RPMI8226 (cell line): ENCODE measurements at places on chromosomes 2 and 18.
A peak's percentile ranks its signal among the peaks of the same experiment; 100 is the strongest.

GRCh38 chr2:108579623-108580022 lies 45.4 kb downstream of the LIMS1 start:
- no peak for DNase-seq

DNA sequence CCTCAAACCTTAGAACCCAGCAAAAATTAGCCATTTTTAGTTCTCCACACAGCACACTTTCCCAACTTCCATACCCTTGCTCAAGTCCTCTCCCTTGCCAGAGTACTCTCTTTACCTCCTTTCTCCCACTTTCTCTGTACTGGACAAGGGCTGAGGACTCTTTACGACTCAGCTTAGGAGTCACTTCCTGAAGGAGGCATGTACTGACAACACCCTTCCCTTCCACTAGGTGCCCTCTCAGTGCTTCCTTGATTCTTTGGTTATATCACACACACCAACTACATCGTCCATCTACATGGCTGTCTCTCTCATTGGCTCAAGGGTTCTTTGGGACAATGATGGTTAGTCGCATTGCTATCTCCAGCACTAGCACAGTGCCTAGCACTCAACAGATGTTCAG lies 5.2 kb upstream of the C18orf63 start:
- peak; percentile 36 for DNase-seq

- DNase-seq, result no peak
Measured at GRCh38 chr2:65876114-65876513, 443.7 kb upstream of the SPRED2 start.

GRCh38 chr2:19021100-19021476 lies 337.3 kb downstream of the OSR1 start:
- no peak for DNase-seq

- DNase-seq, result no peak
Measured at GRCh38 chr2:41963661-41964525, 83.9 kb upstream of the PKDCC start.

- DNase-seq, result no peak
Measured at GRCh38 chr18:48035556-48035860, 105.0 kb upstream of the SMAD2 start.

DNA sequence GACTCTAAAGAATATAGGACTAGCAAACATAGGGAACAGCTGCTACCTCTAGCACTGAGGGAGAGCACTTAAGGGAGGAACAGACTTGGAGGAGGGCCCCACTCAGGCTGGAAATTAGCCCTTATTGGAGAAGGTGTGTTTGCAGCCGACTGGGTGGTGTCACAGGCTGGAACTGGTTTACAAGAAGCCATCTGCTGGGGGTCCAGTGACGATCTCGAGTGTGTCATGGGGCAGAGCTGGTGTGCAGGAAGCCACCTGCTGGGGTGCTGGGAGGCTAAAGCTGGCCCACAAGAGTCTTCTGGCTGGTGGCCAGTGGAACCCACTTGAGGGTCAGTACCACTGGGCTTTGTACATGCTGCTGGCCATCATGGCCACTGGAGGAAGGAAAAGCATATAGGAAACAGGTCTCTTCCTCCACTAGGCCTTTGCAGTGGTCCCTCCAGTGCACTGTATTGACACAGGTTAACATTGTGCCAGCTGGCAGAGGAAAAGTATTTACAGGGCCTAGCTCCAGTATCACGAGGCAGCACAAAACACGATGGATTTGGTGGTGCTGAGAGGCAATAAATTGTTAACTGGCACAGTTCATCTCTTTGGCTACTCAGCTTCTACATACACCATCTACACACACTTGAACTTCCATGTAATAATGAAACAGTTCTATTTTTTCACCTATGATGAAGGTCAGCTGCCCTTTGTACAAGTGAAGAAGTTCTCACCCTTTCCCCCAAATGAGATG lies 43.6 kb downstream of the MAP3K20 start:
- DNase-seq, result no peak

DNA sequence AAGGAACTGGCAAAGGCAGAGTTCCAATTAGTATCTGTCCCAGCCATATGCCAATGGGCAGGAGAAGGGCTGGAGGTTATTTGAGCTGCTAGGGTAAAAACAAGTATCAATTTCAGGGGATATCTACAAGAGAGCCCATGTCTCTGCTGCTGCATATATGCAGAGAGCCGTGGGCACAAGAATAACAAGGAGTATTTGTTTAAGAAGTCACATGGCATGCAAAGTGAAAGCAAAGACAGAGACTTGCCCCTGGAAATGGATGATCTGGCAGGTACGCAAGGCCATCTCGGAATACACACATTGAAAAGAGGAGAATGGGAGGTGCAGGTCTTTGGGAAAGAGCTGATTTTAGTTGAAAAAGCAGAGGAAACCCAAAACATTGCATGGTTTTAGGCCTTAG lies 170.6 kb downstream of the EVA1A start:
- DNase-seq, result peak; percentile 5

DNA sequence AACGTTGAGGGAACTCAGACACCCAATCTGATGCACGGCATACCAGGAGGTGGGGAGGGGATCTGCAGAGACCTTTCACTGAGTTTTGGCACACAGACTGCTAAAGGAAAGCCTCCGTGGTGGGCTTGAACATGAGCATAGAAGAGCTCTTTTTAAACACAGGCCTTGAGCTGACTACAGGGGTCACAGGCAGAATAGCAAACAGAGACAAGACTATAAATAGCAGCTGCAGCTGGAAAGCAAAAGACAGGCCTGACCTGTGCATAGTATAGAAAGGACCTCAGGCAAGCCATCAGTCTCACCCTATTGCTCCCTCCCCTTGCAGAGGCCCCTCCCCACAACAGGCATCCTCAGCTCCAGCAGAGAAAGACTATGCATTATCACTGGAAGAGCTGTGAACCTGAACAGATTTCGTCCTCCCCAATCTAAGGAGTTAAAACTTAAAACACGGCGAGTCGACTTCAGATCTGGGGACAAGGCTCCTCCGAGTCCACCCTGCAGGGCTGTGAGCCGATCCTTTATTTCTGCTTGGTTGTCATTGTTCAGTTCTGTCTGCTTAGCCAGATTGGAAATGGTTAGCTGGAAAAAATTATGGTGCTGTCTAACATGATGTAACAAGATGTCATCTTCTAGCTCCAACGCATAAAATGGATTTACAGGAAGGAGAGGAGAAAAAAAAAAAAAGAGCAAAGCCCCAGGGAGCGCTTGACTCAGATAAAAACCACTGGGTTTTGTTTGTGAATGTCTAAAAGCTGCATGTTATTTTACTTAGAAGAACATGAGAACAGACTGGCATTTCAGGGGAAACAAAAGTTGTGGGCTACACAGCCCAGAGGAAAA lies 25.2 kb upstream of the LCLAT1 start:
- DNase-seq, result peak; percentile 33

GRCh38 chr2:163133602-163134001 lies 295.0 kb upstream of the KCNH7 start:
- DNase-seq, result no peak

DNA sequence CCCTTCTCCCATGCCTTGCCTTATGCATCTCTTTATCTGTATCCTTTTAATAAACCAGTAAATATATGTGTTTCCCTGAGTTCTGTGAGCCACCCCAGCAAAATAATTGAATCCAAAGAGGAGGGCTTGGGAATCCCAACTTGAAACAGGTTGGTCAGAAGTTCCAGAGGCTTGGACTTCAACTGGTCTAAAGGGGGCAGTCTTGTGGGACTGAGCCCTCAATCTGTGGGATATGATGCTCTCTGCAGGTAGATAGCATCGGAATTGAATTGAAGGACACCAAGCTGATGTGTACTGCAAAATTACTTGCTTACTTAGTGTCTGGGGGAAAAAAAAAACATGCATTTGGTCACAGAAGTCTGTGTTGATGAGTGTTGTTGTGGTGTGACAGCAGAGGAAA lies 1033.5 kb upstream of the TMEFF2 start:
- no peak for DNase-seq

DNA sequence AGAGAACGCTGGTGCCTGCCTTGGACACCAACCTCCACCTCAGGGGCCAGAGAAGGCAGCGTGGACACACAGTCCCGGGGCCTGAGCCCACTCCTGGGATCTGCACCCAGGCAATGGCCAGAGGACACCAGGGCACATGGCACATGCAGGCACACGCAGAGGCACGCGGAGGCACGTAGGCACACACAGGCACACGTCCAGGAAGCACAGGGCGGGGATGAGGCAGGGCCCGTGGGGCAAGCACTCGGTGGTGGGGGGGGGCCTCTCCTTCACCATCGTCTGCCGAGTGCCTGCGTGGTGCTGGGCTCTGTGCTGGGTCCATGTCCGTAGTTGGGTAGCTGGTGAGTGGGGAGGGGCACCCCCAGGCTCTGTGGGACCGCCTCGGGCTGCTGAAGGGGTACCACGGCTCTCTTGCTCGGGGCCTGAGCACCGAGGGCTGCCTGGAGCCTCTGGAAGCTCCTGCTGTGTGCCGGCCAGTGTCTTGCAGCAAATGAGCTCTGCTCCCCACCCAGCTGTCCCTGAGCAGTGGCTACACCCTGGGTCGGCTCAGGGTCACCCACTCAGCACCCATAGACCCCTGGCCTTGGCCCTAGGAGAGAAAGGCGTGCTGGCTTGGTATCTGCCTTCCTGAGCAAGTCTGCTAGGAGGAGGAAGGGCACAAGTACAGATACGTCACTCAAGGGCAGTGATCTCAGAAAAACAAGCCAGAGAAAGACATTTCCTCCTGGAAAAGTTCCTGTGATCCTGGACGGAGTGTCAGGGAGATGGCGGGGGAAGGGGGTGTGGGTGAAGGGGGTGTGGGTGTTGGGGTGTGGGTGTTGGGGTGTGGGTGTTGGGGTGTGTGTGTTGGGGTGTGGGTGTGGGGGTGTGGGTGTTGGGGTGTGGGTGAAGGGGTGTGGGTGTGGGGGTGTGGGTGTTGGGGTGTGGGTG lies 26.4 kb downstream of the RTP5 start:
- no peak for DNase-seq

GRCh38 chr2:191115804-191116203 lies 35.0 kb downstream of the STAT4 start:
- no peak for DNase-seq

DNA sequence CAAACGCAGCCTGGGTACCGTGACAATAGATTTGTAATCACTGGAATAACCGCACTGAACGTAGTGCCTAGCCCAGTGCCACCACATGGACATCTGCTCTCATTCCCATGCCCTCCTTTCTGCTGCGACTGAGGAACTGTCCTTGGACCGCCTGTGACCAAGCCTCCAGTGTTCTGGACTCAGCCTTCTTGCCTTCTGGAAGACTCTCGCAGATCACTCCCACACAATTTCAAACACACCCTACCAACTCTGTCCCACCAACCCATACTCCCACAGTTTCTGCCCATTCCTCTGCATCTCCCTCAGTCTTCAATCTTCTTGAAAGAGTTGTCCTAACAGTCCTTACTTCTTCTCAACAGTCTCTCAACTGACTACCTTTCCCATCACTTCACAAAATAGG lies 2.1 kb downstream of the RNF149 start:
- no peak for DNase-seq

DNA sequence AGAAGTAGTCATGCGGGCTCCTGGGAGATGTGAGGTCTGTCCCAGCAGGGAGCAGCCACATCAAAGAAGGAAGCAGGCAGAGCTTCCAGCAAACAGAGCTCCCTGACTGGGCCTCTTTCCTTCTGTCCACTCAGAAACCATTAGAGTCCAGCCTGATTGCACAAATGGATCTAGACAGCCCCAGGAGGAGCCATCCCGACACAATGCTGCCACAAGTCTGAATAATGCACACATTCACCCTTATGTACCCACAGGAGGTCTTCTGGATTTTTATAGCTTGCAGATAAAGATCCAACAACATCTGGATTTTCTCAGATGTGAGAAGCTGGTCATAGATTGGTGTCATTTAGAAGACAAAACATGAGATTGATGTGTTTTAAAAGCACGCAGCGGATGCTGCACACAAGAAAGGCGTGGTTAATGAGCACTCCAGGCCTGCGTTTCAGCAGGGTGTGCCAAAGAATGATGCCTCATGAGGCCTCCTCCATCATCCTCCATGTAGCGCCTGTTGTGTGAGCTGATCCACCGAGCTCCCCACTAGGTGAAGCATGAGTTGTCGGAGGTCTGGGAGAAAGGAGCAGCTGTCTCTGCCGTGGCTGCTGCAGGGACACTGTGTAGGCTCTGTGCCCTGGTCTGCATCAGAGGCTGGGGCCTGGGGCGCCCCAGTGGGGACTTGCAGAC lies 60.6 kb downstream of the MTCL1 start:
- DNase-seq, result no peak

GRCh38 chr2:233491326-233491725 lies 75.3 kb downstream of the USP40 start:
- DNase-seq, result no peak

DNA sequence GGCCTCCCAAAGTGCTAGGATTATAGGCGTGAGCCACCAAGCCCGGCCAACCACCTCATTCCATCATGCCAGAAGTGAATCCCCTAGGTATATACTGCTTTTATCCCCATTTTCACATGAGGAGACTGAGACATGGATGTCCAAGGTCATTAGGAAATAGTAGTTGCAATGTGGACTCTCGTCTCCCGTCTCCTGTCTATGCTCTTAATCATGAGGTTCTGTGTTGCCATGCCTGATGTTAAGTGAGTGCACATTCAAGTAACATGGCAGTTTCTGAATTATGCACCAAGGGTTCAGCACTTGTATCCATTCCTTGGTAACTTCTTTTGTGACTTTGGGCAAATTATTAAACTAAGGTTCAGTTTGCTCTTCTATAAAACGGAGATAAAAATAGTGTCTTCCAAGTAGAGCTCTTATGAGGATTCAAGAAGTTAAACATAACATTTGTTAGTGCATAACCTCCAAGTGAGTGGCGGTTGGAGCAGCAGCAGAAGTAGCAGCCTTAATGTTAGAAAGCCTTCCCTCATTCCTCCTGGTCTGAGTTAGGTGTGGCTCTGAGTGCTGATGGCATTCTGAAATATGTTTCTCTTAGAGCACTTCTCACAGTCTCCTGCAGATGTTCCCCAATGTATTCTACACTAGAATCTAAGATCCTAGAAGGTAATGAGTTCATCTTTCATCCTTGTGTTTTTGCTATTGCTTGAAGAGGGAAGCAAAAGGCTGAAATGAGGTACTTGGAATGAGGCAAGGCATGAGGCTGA lies 21.9 kb downstream of the SOCS6 start:
- no peak for DNase-seq

DNA sequence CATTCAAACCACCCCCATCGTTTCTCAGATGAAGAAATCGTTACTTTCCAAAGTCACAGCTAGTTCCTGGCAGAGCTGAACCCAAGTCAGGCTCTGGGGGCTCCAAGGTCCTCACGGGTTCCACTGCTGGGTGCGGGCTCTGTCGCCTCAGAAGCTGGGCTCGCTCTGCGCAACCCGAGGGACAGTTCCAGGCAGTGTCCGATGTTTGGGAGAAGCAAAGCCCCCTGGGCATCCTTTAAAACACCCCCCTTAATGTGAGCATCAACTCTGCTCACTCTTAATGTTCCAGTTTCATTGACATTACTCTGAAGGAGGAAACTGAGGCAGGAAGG lies 796 bp downstream of the AOX1 start:
- DNase-seq, result no peak

GRCh38 chr2:202778217-202778616 lies 93.3 kb downstream of the ICA1L start:
- DNase-seq, result no peak

DNA sequence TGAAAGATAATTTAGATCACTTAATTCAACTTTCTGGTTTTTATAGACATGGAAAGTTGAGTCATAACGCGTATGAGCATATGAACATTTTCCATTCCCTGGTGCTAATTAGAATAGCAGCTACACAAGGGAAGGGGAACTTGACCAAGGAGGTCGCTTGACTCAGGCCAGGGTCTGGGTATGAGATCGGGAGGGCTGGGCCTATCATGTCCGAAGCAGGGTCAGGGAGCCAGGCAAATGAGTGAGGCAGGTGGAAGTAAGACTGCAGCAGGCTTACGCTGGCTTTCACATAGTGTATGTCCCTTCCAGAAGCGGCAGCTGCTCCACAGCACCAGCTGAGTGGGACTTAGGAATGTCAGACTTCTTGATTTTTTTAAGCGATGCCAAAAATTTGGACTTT lies 14.7 kb downstream of the RALB start:
- DNase-seq, result no peak
